ENCODE measurements at places on chromosomes 13 and 19.

- no peak for DNase-seq
Observed at GRCh38 chr13:111017755-111018459, 97.2 kb upstream of the ARHGEF7 start.

DNA sequence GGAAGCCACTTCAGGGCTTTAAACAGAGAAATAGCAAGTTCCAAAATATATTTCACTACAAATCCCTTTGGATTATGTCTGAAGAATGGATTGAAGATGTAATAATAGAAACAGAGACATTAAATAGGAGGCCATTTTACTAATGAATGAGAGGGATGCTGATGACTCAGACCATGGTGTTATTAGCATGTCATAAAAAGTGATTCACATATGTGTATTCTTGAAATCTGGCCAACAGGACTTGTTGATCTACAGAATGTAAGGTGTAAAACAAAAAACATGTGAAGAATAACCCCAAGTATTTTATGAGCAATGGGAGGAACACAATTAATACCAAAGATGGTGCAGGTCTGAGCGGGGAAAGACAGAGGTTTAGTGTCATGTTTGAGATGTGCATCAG lies 873.7 kb downstream of the SLITRK5 start:
- no peak for DNase-seq

DNA sequence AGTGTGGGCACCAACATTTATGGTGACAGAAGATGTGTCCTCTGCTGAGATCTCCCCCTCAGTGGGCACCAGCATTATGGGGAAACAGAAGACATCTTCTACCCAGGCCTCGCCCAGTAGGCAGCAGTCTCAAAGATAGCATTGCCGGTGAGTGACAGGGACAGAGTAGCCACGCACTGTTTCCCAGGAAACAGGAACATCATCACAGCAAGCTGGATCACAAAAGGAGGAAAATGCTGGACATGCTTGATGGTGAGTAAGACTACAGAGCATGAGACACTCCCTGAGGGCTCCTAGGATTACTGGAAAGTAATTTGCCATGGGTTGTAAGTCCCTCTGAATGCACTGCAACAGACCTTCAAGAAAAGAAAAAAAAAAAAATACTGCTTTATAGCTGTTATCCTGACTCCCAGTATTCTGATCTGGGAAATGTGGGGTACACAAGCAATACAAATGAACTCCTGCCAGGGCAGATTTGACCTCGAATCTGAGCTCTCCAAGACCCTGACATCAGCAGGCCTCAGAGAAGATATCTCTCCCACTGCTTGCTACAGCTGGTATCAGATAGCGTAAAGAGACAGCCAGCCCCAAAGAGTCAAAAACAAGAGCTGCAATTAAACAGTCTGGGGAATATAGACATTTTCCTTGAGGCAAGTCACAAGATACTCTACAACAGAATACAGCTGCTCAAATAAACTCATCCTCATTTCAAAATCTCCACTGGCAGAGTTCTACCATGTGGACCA lies 180.4 kb downstream of the RBM26 start:
- no peak for DNase-seq

- DNase-seq = no peak
Observed at GRCh38 chr19:43623889-43624670, 4.7 kb upstream of the ZNF428 start.

DNA sequence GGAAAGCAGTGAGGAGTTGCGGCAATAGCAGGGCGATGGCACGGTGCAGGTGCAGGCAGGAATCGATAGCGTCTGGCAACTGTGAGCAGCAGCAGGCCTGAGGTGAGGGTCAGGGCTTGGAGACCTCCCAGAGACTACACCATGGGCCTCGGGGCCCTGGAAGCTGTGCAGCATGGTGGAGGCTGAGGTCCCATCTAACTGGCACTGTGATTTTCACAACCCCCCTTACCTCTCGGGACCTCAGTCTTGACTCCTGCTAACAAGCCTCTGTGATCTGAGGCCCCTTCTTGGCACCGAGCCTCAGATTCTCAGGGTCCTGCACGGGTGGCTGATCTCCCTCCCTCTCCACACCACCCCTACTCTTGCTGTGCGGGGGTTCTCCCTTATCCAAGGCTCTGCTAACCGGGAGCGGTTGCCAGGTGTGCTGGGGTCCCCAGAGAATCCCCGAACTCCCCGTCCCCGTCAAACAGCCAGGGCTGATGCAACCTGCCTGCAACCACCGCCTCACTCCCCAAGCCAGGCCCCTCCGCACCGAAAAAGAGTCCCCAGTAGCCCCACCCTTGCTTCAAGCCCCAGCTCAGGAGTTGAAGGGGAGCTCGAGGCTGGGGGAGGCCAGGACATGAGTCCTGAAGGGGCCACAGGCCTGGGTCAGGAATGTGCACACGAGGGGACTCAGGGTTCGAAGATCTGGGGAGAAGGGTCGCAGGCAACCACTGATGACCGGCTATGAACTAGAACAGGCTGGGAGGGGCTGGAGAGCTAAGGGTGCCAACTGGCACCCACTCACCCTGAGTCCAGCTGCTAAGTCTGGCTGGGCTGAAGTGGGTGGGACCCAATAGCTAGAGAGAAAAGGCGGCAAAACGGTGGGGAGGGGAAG lies 4.8 kb upstream of the ATF5 start:
- no peak for DNase-seq

DNA sequence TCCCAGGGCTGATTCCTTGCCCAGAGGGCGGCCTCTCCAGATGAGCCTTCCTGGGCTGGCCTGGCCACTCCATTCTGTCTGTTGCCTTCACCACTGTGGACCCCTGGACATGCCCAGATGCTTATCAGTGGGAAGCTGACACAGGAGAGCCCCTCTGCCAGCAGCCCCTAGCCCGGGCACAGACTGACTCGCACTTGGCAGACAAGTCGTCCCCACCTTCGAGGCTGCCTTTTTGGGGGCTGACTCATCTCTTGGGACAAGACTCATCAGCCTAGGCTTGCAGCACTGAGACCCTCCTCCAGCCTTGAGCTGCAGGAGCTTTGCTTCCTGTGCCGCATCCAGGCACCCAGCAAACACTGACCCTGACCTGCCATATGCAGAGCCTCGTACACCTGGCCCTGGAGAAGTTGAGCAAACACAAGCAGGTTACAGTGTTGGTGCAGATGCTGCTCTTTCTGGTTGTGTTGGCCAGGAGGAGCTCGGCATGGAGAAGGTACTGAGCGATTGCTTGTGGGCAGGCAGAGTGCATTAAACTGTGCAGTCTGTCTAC lies 8.1 kb downstream of the CHST8 start:
- no peak for DNase-seq

DNA sequence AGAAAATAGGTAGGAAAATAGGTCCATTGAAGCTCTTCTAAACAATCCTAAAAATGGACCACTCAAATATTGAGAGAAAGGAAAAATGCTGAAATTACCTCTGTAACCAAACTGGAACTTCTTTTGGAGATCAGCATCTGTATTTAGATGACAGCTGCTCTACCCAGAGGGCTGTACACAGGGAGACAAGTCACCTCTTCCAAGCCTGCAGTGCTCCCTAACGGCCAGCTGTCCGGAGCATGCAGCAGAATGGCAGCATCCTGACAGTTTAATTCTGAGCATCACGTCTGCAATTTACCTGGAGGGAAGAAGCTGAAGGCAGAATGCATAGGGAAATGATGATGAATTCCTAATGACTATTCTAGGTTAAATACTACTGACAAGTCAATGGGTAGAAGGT lies 62.8 kb upstream of the DIAPH3 start:
- no peak for DNase-seq

GRCh38 chr19:12784871-12785430 lies 6.3 kb upstream of the JUNB start:
- DNase-seq = peak; percentile 19

- DNase-seq = no peak
Observed at GRCh38 chr13:113945857-113946408, 27.9 kb downstream of the C13orf46 start.

DNA sequence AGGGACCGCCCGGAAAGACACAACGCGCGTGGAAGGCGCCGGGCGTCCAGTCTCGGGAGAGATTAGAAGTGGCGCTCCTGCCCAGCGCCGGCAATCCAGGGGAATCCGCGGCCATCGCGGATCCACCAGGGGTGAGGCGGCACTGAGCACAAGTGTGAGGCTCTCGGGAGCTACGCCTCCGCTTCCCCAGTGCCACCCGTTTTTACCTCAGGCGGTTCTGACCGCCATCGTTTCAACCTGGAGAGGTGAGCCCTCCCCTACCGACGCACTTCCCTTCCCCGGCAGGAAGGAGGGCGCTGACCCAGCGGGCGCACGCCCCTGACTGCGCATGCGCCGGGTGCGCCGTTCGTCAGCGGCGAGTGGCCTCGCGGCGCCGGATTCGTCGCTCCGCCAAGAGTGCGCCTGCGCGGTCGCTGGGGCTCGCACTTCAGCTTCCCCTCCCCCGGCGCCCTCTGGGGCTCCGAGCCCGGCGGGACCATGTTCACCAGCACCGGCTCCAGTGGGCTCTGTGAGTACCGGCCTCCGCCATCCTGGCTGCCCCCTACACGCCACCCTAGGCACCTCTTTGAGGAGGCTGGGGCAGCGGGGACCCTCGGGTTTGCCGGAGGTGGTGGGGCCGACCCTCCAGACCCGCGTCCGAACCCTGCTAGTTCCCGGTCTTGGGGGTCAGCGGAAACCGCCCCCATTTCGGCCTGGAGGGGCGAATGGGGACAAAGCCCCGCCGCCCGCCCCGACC lies at the start of gene UBAC2:
Gene UBAC2, plus strand, starts transcription at position 423 of the 736 bp plus-strand sequence. Its CDS starts 55 bp downstream, at position 478.
- DNase-seq = peak; percentile 96

DNA sequence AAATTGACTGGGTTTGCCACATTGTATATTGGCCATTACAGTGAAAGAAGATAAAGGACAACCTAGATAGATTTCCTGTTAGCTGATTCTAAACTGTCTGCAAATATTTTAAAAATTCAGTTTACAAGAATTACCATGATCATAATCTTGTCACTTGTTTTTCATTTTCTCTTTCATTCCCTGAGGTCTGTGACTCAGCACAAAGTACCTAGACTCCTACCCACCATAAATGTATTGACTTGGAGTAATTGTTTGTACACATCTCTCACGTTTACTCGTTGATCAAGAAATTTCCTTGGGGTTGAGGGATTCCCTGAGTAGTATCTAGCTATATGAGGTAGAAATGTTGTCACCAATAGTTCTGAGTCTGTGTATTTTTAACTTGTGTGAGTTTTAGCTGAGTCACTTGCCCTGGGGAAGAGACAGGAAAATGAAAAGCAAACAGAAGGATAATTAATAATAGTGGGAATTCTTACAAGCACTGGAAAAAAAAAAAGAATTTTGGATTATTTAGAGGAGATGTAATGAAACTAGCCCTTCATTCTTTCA lies 299.2 kb upstream of the DACH1 start:
- no peak for DNase-seq

DNA sequence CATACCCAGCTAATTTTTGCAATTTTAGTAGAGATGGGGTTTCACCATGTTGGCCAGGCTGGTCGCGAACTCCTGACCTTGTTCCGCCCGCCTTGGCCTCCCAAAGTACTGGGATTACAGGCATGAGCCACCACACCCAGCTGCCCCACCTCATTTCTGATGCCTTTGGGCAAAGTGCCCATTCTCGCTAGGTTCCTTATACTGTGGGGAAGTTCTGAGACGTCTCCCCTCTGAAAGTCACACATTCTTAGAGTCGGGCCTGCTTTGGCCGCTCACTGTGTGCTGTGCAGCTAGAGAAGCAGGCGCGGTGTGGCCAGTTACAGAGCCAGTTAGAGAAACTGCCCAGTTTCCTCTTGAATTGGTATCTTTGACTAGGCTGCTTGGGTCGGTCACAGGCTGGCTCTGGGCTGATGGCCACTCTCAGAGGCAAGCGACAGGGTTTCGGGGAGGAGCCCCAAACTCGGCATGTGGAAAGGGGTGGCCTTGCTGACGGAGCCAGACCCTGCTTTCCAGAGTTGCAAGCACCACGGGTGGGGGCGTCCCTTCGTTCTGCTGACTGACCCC lies 18.0 kb downstream of the PRAM1 start:
- peak; percentile 98 for DNase-seq

DNA sequence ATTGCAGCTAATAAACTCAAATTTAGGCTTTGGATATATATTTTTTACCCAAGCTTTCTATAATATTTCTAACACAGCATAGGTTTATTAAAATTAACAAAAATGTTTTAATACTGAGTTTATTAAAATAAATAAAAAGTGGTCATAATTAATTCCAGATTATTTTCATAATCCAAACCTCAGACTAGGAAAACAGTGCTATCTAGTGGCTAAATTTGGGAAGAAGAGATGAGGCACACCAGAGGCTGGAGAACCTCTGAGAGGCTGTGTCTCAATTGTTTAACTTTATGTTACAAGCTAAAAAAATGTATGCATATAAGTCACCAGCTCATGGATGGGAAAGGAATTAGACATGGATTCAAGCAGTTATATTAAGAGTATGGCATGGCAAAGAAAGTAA lies 392.5 kb downstream of the DIAPH3 start:
- DNase-seq = no peak

- no peak for DNase-seq
Observed at GRCh38 chr13:27252467-27252866, 1.1 kb downstream of the RPL21 start.

DNA sequence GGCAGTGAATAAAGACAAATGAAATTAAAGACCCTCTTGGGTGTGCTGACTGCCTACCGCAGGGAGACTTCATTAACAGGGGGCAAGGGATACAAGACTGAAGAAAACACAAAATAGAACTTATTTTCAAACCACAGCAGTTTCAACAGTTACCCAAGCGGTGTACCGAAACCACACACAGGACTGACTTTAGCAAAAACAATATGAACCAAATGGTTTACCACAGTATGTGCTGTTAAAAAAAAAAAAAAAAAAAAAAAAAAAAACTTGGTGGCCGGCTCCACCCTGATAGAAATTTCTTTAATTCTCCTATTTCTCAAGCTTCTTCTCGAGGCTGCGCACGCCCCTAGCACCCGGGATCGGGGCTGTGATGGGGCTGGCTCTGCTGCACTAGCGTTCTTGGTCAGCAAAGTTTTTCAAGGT lies 42.6 kb downstream of the KLF2 start:
- peak; percentile 59 for DNase-seq

DNA sequence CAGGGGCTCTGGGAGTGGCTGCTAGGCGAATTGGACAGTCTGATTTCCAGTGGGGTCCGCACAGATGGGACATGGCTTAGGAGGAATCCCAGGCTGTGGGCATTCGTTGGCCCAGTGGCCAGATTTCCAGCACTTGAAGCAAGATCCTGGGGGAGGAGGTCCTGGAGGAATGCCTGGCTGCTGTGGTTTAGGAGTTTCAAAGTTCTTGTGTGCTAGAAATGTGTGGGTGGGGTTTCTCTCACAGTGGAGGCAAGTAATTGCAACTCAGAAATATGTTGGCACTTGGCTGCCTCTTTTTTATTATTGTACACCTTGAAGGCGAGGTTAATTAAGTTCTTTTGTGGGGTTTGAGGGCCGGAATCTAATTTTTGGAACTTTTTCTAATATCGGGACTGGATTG lies 17.1 kb downstream of the IGFL3 start:
- no peak for DNase-seq

DNA sequence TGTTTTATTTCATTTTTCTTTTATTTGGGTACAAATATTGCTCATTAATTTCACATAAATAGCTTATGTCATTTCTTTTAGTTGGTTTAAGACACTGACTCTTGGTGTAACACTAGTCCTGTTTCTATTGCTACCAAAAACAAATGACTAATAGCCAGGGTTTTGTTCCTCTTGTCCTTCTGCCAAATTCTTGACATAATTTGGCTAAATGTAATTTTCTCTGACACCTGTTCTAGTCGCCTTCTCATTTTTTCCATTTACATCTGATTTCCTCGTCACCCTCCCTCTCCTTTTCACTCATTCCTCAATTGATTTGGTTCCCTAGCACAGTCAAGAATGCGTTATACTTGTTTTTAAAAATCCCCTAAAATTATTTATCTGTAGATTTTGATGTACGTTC lies 1718.7 kb downstream of the EFNB2 start:
- DNase-seq = no peak
